ENCODE measurements at places on chromosomes 5 and 9.
A peak's percentile ranks its signal among the peaks of the same experiment; 100 is the strongest.

DNA sequence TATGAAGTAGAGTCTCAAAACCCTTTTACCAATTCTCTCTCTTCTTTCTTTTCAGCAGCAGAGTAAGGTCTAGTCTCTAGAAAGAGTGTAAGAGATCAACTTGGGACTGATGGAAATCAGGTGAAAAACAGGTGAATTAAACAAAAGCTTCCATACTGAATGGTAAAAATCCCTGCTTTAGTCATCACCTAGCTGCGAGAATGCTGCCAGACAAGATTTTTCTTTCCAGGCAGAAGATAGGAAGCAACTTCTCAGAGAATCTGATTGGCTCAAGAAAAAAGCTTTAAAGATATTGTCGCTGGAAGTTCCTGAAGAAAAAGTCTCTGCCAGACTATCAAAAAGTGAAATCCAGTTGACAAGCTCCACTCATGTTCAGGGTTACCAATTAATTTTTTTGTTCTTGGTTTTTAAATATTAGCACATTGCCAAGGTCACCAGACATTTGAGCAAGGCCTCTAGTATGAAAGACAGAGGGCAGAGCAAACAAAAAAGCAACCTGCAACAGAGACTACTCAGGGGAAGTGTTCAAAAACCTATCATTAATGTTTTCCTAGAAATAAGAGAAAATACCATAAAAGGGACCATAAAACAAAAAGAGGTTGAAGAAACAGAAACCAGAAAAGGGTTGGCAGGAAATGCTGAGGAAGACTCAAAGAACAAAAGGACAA is 9.3 kb downstream of the CDO1 start:
- DNase-seq, result no peak

- DNase-seq, result peak; percentile 7
These were observed 60.9 kb upstream of the TMED7 start for GRCh38 chr5:115686738-115687074.

DNA sequence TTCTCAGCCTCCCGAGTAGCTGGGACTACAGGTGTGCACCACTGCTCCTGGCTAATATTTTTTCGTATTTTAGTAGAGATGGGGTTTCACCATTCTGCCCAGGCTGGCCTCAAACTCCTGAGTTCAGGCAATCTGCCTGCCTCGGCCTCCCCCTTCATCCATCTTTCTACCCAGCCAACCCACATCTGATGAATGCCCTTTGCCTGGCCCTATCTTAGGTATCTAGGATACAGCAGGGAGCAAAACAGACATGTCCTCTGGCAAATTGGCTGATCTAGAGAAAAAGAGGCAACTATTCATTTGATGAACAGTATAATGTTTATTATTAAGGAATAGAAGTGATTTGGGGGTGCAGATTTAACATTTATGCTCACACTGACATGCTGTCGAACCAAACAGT is 123.0 kb downstream of the TRIO start:
- DNase-seq, result peak; percentile 39

DNA sequence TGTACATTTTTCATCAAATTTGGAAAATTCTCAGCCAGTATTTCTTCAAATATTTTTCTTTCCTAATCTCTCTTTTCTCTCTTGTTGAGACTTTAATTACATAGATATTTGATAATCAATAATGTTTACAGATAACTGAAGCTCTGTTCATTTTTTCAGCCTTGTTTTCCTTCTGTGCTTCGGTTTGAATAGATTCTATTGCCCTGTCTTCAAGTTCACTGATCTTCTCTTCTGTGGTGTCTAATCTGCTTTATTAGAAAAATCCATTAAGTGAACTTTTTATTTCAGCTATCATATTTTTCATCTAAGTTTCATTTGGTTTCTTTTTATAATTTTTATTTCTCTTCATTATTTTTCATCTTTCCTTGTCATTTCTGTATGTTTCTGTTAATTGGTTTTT is 54.1 kb downstream of the AMBP start:
- DNase-seq, result no peak
